ENCODE measurements at places on chromosomes 7 and 10.

DNA sequence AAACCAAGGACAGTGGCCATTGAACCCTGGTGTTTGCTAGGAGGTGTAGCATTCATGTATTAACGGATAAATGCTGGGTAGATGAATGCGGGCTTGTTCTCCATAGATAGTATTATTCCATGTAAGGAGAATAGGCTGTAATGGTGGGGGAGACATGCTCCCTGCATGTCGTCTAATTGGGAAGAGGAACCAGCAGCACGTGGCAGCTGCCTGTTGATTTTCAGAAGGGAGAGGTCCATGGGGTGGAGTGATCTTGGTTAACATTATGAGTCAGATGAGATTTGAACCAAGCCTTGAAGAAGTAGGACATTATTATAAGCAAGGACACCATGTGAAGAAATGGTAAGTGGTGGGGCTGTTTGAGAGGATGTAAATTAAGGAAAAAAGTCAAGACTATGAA, 112.5 kb downstream of the WNT2 start:
- no peak for DNase-seq

GRCh38 chr10:69842882-69843281, 41.2 kb downstream of the COL13A1 start:
- no peak for DNase-seq

DNA sequence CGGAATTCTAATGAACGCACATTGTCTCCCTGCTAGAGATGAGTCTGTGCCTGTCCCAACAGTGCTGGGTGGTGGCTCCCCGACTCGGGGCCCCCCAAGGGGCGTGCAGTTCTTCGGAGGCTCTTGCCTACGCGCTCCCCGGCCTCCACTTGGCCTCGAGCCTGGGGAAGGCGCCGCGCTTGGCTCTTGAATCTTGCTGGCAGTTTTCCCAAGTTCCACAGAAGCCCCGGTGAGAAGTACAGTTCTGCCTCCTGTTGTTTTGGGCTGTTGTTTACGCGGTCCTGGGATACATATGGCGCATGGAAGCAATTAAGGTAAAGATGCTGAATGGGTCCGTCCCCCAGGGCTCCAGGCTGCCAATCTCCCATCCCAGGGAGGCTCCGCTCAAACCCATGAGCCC, 32.6 kb upstream of the UNCX start:
- no peak for DNase-seq

DNA sequence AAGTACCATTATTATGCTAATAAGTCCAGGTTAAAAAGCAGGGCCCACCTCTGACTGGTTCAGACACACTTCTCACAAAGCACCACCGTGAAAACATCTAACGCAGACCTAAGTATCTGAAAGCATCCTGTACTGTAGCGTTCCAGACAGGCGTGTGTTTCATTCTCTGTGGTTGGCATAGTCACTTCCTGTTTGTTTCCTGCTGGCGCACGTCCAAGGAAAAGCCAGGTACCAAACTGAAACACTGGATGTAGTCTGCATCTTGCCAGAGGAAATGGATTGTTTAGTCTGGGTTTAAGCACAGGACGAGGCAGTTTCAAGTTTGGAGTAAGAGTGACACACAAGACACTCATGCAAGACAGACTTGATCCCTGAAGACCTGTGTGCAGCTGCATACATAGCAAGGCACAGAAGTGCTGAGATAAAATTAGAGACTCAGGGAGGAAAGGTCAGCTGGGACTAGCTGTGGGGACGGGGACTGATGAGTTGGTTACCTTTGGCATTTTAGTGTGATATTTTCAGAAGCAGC, 23.3 kb downstream of the BPGM start:
- peak; percentile 39 for DNase-seq
